Smooth muscle cell of the pulmonary artery (primary cell): ENCODE measurements at places on chromosomes 1 and 21. TPM values are rescaled to one million over a fixed set of nuclear protein-coding genes. Genes with fewer than 3 reads are reported as not detected.

BSND gene
- not detected in 2 replicates for total RNA-seq

SPATA21 gene
- not detected in 2 replicates for total RNA-seq

B4GALT2 gene
- total RNA-seq: 116 and 142 TPM in 2 replicates

PODN gene
- total RNA-seq: 16.0 and 20.9 TPM in 2 replicates

GJA5 gene
- 2.9 and 38.4 TPM in 2 replicates for total RNA-seq

MRAP gene
- 0.13 TPM in 1 of 2 replicates, not detected in the other for total RNA-seq

PDPN gene
- total RNA-seq: 1.1 and 17.3 TPM in 2 replicates

PRRX1 gene
- 117 and 269 TPM in 2 replicates for total RNA-seq

PTGER3 gene
- 2.8 and 16.2 TPM in 2 replicates for total RNA-seq

LDLRAD1 gene
- not detected in 2 replicates for total RNA-seq
